ENCODE measurements at places on chromosomes 16 and 17.

DNA sequence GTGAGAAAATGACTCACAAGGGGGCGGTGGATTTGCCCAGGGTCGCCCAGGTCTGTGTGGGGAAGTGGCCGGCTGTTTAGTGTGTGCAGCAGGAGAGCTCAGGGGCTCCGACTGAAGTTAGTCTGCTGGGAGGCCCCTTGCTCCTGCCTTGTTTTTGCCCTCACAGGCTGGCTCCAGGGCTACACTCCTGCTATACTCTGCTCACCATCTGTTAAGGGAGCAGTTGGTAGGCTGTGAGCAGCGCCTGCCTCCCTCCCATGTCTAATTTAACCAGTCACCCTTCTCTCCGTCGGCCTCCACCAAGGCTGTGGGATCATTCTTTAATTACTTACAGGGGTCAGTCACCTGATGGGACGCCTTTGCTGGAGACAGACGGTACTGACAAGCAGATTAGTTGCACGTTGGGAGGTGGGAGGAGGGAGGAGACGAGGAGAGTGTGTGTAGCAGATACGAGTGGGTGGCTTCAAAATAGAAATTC lies 35.5 kb downstream of the KSR1 start:
- DNase-seq, result no peak

GRCh38 chr17:55813944-55814343 lies 63.1 kb downstream of the PCTP start:
- DNase-seq, result no peak

DNA sequence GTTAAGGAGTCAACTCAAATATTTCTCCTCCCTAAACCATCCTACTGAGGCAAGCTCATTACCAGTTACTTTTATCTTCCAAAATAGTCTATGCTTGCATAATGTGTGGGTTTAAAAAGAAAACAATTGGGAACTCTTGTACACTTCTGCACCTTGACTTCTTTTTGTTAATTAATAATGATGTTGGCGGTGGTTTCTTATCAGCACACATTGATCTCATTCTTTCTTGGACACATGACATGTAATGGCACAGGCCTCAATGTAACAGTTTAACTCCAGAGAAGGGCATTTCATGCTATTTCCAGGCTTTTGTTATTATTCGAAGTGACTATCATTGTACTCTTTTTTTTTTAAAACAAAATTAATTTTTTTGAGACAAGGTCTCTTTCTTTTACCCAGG lies 7.8 kb downstream of the PLCG2 start:
- no peak for DNase-seq

DNA sequence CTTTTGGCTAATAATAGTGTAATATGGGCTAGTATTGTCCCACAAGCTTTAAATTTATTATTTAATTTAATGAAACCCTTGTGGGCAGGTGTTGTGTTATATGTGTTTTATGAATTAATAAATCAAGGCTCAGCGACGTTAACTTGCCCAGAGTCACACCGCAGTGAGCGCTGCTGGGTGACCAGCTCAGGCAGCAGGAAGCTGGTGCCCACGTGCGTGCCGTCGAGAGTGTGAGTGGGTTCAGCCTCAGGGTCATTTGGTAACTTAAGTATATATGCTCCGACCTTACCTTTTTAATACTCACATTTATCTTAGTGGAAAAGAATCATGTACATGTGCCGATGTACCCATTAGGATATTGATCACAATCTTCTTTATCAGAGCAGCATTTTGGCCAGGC lies 137.4 kb upstream of the CHMP6 start:
- DNase-seq, result no peak

DNA sequence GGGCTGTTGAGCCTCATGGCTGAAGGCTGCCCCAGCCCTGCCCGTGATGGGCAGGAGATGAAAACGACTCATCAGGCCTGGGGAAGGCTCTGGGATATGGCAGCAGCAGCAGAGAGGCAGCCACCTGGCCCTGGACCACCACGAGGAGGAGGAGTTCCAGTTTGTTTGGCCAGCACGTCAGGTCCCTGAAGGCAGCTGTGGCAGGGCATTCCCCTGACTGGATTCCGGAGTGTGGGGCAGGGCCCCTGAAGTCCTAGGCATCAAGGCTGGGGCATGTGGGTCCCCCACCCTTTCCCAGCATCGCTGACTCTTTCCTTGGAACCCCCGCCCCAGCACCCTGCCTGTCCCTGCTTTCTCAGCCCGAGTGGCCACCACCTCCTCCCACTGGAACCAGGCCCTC lies 197.4 kb downstream of the ZNF423 start:
- no peak for DNase-seq

- no peak for DNase-seq
Observed at GRCh38 chr16:49608098-49608497, 234.5 kb downstream of the C16orf78 start.

DNA sequence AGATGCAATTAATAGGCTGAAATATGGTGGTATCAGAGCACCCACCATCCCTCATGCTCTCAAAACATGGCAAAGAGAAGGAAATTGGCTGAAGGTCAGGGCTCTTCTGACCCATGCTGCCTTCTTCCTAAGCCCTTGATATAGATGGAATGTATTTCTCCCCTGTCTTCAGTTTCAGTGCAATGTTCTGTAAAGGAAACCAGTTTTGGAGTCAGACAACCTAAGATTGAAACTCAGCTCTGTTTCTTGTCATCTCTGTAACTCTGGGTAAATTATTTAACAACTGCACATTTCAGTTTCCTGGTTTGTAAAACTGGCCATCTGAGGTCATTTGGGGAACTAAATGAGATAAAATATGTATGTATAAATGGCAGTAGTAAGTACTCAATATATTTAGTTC lies 243.9 kb downstream of the CA10 start:
- no peak for DNase-seq

DNA sequence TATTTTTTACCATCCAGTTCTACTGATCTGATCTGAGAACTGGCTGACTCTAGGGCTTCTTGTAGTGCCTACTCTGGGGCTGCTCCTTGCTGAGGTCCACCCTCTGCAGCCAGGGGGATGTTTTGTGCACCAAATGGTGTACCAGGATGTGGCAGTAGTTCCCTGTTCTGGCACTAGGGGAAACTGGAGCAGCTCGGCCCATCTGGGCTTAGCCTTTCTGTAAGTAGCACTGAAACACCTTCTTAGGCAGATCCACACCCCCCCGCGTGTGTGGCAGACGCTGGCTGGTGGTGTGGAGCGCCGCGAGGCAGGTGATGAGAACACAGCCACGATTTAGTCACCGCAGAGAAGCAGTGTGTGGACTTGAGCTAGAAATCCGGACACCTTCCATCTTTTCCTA lies 17.0 kb downstream of the DUSP14 start:
- no peak for DNase-seq

- DNase-seq, result no peak
Observed at GRCh38 chr16:67179421-67180080, 4.2 kb downstream of the MATCAP1 start.

- no peak for DNase-seq
Observed at GRCh38 chr17:82350182-82351030, 8.6 kb upstream of the TEX19 start.

- DNase-seq, result no peak
Observed at GRCh38 chr17:27526604-27527002, 70.4 kb downstream of the KSR1 start.

GRCh38 chr17:40341808-40342503 lies 22.6 kb downstream of the GJD3 start:
- no peak for DNase-seq

GRCh38 chr16:1942047-1942809 lies 771 bp downstream of the MSRB1 start:
- DNase-seq, result no peak

DNA sequence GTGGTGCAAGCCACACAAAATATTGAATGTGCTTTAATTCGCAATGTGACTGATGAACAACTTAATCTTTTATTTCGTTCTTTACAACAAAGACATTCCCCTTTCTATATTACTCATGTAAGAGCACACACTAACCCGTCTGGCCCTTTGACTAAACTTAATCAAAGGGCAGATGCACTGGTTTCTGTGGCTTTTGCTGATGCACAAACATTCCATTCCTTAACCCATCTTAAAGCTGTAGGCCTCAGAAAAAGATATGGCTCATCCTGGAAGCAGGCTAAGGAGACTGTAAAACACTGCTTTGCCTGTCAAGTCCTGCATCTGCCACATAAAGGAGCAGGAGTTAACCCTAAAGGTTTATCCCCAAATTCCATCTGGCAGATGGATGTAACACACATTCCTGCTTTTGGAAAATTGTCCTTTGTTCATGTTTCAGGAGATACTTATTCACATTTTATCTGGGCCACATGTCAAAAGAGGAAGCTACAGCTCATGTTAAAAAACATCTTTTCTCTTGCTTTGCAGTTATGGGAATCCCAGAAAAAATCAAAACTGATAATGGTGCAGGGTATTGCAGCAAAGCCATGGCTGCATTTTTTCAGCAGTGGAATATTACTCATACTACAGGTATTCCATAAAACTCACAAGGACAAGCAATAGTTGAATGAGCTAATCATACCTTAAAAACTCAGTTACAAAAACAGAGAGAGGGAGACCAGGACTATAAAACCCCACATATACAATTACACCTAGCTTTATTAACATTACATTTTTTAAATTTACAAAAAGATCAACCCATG lies 137.2 kb downstream of the AHSP start:
- no peak for DNase-seq

GRCh38 chr16:53041320-53042051 lies 11.2 kb downstream of the CHD9NB start:
- no peak for DNase-seq

- no peak for DNase-seq
Observed at GRCh38 chr16:12087901-12088421, 111.4 kb downstream of the SNX29 start.

DNA sequence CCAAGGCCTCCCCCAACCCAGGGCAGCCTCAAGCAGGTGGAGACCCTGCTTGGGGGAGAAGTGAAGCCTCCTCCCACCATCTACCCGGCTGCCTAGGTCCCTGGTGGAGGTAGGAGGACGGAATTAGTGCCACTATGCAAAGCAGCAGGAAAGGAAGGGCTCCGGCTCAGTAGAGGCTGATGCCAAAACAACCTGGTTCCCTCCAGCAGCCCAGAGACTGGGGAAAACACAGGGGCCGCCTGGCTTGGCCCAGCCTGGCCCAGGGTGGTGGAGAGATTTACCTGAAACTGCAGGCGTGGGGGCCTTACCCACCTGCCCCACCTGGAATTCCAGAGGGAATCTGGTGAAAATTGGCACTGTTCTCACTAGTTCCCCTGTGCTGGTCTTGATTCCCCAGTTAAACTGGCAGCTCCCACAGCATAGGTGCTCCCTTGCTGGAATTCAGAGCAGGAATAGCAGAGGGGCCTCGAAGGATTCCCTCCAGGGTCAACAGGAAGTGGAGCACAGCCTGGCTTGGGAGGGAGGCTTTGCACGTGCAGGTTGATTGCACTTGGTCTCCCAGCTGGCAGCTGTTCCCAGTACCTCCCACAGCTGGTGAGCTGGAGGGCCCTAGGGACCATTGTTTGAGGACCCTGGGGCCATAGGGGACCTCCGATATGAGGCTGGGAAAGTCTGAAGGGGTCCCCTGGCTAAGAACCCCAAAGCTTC lies 4.5 kb downstream of the CD79B start:
- DNase-seq, result no peak

DNA sequence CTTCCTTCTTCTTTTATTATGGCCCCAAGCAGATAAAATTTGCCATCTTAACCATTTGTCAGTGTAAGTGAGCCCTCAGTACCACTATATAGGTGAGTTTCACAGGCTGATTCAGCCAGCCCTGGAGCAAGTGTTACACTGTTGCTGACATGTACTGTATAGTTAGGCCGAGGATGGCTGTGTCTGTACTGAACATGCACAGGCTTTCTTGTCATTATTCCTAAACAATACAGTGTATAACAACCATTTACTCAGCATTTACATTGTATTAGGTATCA lies 53.7 kb downstream of the AMFR start:
- DNase-seq, result no peak

- no peak for DNase-seq
Observed at GRCh38 chr17:4721203-4722135, 9.8 kb upstream of the MED11 start.

DNA sequence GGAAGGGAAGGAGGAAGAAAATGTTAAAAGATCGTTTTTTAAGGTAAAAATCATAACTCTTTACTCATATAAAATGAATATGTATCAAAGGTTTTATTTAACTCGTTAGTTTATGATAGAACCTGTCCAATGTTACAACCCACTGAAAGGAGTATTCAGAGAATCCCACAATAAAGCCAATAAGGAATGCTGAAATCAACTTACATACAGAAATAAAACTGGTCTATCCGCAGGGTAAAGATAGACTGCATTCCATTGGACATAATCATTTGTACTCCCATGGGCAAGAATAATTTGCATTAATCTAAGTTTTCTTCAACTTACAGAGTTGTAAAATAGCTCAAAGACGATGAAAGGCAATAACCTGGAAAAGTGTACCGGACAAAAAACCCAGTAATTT lies 17.9 kb upstream of the BEAN1 start:
- no peak for DNase-seq

- no peak for DNase-seq
Observed at GRCh38 chr16:23691483-23692189, 12.9 kb downstream of the PLK1 start.

DNA sequence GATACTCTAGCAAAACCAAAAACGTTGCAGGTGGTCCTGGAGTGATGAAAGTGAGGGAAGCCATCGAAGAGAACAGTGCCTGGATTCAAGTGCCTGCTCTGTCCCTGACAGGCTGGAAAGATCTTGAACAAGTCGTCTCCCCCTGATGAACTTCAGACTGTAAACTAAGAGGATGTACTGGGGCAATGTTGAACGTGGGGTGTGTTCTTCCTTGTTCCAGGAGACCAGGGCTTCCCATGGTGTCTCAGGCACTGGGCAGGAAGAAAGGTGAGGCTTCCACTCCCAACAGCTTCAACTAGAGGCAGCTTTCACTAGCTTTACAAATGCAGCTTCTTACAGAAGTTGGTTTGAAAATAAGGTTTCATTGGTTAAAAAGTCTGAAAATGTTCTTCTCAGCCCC lies 21.4 kb upstream of the NF1 start:
- DNase-seq, result no peak

DNA sequence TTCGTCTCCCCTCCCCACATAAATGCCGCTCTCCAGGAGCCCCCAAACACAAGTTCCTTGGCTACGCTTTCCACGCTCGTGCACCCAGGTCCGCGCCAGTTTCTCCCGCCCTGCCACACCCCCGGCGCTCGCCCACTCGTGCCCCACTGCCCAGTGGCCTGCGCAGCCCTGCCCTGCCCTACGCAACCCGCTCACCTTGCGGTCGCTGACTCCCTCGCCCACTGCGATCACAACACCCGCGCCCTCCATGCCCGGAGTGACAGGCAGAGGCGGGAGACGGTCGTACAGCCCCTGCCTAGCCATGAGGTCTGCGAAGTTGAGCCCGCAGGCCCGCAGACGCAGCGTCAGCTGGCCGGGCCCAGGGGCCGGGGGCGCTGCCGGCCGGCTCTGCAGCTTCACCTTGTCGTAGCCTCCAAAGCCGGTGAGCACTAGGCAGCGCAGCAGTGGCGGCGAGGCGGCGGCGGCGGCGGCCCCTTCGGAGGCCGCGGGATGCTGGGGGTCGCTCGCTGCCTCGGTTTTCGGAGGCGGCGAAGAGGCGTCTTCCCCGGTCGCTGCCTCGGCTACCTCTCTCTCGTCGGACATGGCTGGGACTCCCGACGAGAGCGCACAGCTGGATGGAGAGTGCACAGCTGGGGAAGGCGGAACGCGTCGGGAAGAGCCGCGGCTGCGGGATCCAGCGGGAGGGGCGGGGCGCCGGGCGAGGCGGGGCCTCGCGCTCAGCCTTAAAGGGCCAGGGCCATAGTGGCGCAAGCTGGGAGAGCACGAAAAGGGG lies at the start of gene VAT1:
VAT1 (minus strand) TSS at position 645 of the 772 bp plus-strand sequence; CDS start at position 582, 63 bp downstream.
- DNase-seq, result peak; percentile 35
